Fibroblast of upper back skin (primary cell): ENCODE measurements at places on chromosomes 16 and 17.

- DNase-seq: no peak
These were observed 22.1 kb downstream of the RABEP2 start for GRCh38 chr16:28902909-28903308.

DNA sequence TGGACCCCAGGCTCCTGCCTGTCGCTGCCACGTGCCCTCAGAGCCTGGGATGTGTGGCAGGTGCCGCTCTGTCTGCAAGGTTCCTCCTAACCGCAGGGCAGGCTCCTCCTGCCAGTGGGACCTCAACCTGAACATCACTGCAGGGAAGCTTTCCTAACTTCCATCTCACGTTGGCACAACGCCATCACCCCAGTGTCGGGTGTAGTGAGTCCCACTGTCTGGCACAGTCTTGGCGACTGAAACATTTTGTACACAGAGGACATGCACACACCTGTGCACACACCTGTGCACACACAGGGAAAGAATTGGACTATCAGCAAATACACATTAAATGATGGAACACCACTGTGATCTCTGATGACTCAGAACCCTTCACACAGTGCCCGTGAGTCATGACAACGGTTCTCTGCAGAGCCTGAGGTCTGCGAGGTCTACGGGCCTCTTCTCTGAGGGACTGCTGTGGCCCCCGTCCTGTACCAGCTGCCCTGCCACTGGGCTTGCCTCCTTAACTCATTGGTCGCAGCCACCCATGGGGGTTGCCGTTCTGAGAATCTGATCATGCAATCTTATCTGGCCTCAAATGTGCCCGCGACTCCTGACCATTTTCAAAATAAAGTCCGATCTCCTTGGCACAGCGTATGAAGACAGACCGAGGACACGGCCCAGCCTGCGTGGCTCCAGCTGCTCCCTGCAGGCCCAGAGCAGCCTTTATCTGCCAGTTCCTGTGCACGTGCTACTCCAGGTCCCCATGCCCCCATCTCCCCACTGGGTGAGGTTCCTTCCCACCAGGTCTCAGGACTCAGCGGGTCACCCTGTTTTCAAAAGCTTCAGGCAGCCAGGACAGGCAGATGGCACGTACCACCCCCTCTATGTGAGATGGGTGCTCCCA, 7.6 kb downstream of the CCDC57 start:
- DNase-seq: peak; percentile 68

DNA sequence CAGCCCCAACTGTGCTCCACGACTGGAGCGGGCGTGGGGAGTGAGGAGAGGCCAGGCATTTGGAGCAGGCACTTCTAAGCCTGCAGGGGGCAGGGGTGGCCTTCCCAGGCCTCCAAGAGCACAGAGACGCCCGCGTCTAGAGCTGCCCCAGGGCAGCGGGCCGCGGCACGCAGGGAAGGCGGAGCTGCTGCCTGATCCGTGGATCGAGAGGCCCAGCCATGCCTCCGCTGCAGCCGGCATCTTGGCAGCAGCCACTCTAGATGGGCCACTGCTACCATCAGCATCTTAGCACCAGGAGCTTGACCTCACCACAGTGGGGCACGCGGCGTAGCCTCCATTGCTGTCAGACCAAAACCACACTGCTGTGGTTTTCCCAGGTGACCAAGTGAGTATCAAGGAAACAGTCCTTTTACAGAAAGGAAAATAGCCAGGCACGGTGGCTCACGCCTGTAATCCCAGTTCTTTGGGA, 20.4 kb upstream of the WDR45B start:
- peak; percentile 49 for DNase-seq

GRCh38 chr16:77445324-77445723, 10.5 kb upstream of the ADAMTS18 start:
- no peak for DNase-seq

DNA sequence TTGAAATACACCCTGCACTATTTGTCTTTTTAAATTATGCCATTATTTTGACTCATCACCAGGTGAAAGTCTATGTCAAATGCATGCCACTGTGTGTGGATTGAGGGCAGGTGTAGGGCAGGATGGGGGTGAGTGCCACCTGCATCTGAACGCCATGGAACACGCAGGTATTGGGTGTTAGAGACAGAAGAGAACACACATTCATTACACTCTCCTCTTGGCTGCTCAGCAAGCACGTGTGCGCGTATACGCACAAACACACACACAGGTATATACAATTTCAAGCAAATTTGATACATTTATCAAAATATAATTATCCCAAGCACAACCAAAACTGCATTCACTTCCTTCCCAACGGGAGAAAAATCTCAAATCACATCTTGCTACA, 268.9 kb downstream of the NTN1 start:
- no peak for DNase-seq

DNA sequence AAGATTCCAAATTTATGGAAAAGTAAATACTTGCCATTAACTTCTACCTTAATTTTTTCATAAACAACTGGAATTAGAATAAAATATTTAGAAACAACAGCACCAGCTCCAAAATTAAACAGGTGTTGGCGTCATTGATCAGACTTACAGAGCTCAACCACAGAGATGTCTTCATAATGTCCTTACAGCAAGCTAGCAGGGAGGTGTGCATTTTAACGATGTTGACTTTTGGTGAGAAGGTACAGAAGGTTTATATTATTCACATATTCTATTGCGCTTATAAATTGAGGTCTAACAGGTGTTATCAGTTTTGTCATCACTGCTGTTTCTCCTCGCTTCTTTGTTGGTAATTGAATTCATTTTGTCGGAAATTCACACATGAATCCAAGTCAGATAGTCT, 226.2 kb upstream of the CA10 start:
- DNase-seq: no peak

DNA sequence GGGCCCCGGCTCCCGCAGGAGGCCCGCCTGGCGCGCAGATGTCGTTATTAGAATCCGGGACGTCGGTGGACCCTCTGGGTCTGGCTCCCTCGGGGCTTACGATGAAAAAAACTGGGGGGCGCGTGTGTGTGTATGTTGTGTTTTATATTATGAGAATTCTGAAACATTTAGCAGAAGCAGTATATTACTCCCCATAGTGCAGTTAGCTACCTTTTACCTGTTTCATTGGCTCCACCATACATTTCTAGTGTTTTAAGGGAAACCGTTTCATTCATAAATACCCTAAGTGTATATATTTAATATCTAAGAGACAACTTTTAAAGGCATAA, 486 bp upstream of the DNAJA2 start:
- no peak for DNase-seq

- DNase-seq: no peak
These were observed 101.0 kb upstream of the SHISA6 start for GRCh38 chr17:11140043-11140442.

DNA sequence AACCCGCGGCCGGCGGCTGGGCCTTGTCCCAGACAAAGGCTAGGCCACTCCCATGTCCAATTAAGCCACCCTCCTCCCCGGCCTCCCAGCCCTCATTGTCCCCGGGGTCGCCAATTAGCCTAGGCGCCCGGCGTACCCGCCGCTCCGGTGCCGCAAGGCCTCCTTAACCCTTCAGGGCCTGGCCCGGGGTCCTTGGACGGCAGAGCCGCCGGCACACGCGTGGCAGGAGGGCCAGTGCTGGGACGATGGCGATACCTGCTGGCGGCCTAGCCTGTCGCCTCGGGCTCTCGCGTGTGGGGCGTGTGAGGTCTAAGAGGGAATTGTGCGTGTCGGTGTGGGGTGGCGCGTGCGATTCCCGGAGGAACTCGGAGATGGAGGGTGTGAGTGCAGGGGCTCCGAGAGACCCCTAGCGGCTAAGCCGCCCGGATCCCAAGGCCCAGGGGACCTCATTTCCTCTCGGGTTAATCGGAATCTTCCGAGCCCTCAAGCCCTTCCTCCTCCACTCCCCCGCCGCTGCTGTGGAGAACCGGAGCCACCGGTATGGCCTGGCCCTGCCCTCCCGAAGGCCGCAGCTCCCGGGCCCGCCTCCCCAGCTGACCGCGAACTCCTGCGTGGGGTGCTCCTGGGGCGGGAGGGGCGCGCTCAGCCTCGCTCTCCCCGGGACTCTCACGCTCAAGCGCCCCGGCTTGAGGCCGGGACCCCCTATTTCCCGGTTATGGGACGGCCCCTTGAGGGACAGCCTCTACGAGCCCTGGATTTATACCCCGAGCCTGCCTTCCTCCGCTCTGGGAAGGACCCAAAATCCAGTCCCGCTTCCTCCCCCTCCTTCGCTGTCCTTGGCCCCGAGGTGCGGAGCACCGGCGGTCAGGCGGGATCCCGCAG, 11.9 kb downstream of the TBX2 start:
- DNase-seq: peak; percentile 39

- peak; percentile 53 for DNase-seq
These were observed 346.6 kb downstream of the PMP22 start for GRCh38 chr17:14918540-14918939.

DNA sequence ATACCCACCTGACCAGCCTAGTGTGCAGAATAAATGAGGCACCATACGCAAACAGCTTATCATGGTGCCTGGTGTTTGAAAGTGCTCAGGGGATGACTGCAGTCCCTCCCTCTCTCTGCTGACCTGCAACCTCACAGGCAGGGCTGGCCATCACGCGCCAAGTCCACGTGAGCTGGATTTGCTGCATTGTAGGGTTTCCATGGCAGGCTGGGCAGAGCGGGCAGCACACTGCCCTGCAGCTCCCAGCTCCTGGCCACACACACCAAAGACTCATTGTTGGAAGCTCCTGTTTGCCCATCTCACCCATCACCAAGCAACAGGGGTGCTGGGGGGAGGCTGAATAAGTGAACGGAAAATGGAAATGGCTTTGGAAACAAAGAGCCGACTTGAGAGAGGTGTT, 81.8 kb downstream of the IRX3 start:
- no peak for DNase-seq

DNA sequence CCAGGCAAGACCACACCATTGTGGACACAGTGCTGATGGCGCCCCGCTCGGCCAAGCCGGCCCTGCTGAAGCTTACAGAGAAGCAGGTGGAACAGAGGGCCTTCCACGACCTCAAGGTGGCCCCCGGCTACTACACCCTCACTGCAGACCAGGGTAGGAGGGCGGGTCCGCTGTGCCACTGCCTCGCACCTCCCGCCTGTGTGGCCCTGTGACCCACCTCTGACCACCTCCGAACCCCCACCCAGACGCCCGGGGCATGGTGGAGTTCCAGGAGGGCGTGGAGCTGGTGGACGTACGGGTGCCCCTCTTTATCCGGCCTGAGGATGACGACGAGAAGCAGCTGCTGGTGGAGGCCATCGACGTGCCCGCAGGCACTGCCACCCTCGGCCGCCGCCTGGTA, 21.1 kb downstream of the ITGB4 start:
- DNase-seq: no peak

DNA sequence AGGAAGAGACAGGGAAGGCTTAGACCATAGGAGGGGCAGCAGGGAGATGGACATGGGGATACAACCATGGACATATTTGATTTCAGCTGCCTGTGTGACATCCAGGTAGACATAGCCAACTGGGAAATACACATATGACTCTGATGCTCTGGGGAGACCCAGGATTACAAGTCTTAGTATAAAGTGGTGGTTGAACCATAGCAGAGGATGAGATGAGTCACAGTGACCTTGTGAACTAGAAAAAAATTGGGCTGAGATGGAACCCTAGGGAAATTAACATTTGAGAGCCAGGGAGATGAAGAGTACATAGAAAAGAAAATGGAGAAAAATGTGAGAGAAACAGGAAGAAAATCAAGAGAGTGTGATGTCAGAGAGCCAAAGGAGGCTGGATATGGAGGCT, 10.2 kb downstream of the MARCHF10 start:
- DNase-seq: peak; percentile 37

DNA sequence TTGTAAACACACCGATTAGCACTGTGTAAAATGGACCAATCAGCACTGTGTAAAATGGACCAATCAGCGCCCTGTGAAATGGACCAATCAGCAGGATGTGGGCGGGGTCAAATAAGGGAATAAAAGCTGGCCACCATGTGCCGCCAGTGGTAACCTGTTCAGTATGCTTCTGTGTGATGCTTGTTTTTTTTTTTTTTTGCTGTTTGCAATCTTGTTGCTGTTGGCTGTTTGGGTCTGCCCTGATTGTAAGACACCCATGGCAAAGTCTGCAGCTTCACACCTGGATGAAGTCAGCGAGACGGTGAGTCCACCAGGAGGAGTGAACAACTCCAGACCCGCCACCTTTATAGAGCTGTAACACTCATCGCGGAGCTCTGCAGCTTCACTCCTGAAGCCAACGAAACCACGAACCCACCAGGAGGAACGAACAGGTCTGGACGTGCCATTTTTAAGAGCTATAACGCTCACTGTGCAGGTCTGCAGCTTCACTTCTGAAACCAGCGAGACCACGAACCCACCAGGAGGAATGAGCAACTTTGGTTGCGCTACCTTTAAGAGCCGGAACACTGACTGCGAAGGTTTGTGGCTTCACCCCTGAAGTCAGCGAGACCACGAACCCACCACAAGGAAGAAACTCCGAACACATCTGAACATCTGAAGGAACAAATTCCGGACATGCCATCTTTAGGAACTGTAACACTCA, 85.0 kb upstream of the MED9 start:
- DNase-seq: no peak

DNA sequence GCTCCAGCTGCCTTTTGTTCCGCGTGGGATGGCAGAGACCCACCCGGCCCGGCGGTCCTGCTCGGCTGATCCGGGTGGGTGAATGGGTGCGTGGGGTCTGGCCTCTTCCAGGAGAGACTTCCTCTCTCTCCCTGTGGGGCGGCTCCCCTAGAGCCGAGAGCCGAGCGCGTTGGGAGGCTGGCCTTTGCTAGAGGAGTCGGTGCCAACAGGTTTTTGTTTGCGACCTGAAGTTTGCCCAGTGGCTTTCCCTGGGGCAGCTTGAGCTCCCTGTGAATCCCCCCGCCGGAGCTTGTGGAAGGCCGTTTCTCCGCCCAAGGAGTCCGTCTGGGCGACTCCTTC, 970 bp downstream of the EPN2 start:
- DNase-seq: no peak

DNA sequence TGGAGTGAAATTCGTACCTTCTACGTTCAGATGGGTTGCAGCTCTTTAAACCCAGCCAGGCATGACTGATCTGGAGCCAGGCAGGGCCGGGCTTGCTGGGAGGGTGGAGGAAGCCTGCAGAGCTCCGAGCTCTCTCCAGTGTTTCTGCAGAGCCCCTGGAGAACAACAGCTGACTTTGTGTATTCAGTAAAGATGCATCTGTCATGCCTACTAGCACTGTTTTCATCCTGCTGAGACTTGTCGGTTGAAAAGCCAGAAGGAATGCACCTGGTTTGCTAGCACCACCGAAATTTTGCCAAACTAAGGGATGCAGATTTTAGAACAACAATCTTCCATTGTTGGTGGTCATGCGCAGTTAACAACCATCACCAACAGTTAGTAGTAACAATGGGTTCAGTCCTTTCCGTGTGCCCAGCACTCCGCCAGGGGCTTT, 22.4 kb upstream of the SCNN1B start:
- no peak for DNase-seq

GRCh38 chr17:11589716-11590115, 8.6 kb upstream of the DNAH9 start:
- no peak for DNase-seq

- peak; percentile 56 for DNase-seq
These were observed 51.5 kb downstream of the HIC1 start for GRCh38 chr17:2106308-2106955.
